ENCODE measurements at places on chromosomes 7 and 10. TPM values are rescaled to one million over a fixed set of nuclear protein-coding genes. Genes with fewer than 3 reads are reported as not detected.
A peak's percentile ranks its signal among the peaks of the same experiment; 100 is the strongest.

DNA sequence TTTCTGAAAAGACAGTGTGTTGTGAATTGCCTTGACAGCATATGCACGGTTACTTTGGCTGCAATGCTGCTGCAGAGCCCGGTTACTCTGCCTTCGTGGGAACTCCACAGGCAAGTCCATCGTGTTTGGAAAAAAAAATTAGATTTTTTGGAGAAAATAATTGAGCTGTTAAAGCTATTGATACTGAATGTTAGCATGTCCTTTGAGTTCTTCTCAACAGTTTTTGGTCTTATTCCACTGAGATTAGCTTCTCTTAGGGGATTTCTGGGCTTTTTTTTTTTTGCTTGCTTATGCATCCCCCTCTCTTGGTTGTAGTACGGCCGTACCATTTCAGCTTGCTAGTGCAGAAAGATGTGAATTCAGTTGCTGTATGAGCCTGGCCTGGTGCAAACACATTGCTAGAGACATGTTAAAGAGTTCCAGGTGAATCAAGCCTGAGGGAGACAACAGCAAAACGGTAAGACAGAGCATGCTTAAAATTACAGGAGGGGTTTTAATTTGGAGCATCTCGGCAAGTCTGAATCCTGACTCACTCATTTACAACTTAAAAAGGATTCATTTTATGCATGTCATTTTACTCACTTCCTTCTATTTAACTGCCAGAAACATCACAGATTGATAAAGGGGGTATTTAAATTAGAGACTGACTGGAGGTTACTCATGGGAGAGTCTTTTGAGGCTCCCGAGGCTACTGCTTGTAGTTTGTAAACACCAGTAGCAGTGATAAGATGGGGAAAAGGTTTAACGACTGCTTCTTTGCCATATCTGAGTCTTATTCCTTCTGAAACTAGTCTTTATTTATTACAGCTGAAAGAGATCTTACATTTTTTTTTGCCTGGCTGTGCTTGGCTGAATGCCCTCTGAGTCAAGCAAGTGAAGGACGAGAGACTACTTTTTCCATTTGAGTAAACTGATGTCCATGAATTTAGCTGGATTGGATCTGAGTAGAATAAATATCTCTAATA lies 113.7 kb downstream of the CDK14 start:
- peak; percentile 64 for DNase-seq

- DNase-seq: no peak
These were observed 154.1 kb downstream of the KIAA1217 start for GRCh38 chr10:24363070-24363469.

GRCh38 chr7:54343511-54343910 lies 198.7 kb upstream of the VSTM2A start:
- DNase-seq: no peak

- peak; percentile 57 for DNase-seq
These were observed 2.2 kb downstream of the STN1 start for GRCh38 chr10:103915796-103916195.

GRCh38 chr7:101747053-101747878 lies 70.2 kb upstream of the CUX1 start:
- no peak for DNase-seq

DNA sequence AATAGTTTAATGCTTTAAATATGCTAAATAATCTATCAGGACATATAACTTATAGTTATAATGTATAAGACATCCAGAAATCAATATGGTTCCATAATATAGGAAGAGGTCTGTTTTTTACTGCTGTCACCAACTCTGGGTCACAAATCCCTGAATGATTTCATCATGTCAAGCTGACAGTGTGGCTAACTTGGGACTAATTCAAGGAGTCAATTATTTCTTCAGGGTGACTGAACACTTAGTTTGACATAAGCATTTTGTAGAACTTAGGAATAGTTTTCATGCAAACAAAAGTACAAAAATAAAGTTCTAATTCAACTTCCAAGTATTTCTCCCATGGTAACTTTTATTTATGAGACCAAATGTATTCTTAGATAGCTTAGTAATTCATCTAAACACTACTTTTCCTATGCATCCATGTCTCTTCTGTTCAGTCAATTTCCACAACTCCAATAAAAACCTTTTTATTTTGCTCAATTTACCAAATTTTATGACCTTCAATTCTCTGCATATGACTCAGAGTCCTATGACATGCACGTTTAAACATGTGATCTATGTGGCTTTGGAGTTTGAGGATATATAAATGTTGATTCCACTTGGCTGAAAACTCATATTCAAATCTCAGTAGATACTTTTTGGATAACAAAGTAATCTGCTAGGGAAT lies 40.3 kb upstream of the GNAT3 start:
- DNase-seq: no peak

The UNC5B gene
- total RNA-seq: 10.9 TPM

The SHTN1 gene
- 0.87 TPM for total RNA-seq
